ENCODE measurements at places on chromosomes 5 and 9. TPM values are rescaled to one million over a fixed set of nuclear protein-coding genes. Genes with fewer than 3 reads are reported as not detected.

Gene SV2C
- total RNA-seq = 0.03 TPM

Gene ISL1
- not detected for total RNA-seq

Gene PHF24
- total RNA-seq = not detected

Gene AFAP1L1
- total RNA-seq = not detected

- peaks cover 54% of the 10 kb centered on the region for H3K4me1 ChIP-seq
- H3K27ac ChIP-seq = no peak overlapping the region
- peaks cover 45% of the 10 kb centered on the region for H3K36me3 ChIP-seq
Measured at GRCh38 chr5:142119051-142119625, 10.6 kb downstream of the NDFIP1 start.

GRCh38 chr9:81874931-81875330, 53.3 kb upstream of the SPATA31D4 start:
- H3K27ac ChIP-seq = no peak overlapping the region
- no peaks in the 10 kb centered on the region for H3K4me1 ChIP-seq
- no peaks in the 10 kb centered on the region for H3K36me3 ChIP-seq

DNA sequence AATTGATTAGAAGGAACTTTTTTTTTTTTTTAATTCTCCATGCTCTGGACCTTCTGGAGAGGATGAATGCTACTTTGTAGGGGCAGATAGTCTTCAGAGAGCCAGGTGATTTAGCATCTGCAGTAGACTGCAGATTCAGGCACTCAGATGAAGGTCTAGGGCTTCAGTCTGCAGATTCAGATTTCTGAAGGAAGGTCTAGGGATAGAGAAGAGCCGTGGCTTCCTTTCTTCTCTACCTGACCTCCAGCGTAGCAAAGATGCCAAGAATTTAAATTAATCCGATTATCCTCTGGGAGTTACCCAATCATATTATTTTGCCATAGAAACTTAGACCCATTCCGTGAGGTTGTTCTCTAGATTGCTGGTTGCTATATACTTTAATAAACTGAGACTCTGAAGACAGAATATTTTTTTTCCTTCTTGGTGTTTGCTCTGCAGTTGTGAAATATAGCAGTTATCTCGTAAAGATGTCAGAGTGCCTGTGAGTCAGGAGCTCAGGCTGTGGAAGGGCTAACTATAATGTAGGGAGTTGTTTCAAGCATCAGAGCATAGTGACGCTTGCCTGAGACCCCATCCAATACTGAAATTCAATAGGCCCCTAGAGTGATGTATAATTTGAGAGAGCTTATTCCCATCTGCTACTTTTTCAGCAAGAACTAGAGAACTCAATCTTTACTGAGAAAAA, 132.7 kb upstream of the SLC12A2 start:
- H3K4me1 ChIP-seq = no peaks in the 10 kb centered on the region
- no peak overlapping the region for H3K27ac ChIP-seq
- no peaks in the 10 kb centered on the region for H3K27me3 ChIP-seq
- DNase-seq = no peak
- H3K4me3 ChIP-seq = no peak overlapping the region
- no peaks in the 10 kb centered on the region for H3K36me3 ChIP-seq

GRCh38 chr9:90219548-90220118, 423.0 kb downstream of the DIRAS2 start:
- no peak overlapping the region for H3K27ac ChIP-seq
- no peaks in the 10 kb centered on the region for H3K36me3 ChIP-seq
- H3K27me3 ChIP-seq = no peaks in the 10 kb centered on the region
- H3K4me1 ChIP-seq = no peaks in the 10 kb centered on the region
- no peak overlapping the region for H3K4me3 ChIP-seq

- H3K4me3 ChIP-seq = no peak overlapping the region
- no peaks in the 10 kb centered on the region for H3K27me3 ChIP-seq
- DNase-seq = no peak
- H3K27ac ChIP-seq = no peak overlapping the region
Measured at GRCh38 chr9:119257592-119257991, 111.6 kb downstream of the BRINP1 start.

DNA sequence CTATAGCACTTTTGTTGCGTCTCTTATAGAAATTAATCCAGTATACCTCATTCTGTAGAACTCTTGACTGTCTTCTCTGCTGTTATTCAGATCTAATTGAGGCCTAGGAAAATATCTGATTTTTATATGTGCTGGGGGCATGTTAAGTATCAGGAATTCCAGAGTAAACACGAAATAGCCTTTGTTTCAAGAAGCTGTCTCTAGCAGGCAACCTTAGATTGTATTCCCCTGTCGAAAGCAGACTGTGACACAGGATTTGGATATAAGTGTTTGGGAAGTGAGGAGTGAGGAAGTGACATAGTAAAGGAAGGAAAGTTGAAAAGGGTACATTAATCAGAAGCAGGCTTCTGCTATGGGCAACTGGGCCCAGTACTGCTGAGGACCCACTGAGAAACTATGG, 72.1 kb upstream of the RASA1 start:
- no peaks in the 10 kb centered on the region for H3K36me3 ChIP-seq
- no peak overlapping the region for H3K4me3 ChIP-seq
- H3K27me3 ChIP-seq = no peaks in the 10 kb centered on the region
- peaks cover 33% of the 10 kb centered on the region for H3K4me1 ChIP-seq
- DNase-seq = no peak
- H3K27ac ChIP-seq = no peak overlapping the region

DNA sequence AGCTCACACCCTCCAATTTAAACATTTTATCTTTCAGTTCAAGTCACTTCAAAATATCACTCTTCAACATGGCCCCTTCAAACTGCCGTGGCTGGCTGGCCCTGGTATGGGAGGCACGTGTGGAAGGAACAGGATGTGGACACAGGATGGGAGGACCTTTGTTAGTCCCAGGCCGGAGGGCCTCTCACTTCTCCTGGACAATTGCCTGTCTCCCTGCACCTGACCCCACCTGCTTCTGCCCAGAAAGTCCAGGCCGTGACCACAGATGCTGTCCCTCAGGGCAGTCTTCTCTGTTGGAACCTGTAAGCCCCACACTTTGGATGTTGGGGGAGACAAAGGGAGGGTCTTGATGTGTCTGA, 19.4 kb downstream of the AMBP start:
- H3K36me3 ChIP-seq = no peaks in the 10 kb centered on the region
- DNase-seq = no peak
- H3K4me3 ChIP-seq = no peak overlapping the region
- H3K27me3 ChIP-seq = peaks cover 3% of the 10 kb centered on the region

DNA sequence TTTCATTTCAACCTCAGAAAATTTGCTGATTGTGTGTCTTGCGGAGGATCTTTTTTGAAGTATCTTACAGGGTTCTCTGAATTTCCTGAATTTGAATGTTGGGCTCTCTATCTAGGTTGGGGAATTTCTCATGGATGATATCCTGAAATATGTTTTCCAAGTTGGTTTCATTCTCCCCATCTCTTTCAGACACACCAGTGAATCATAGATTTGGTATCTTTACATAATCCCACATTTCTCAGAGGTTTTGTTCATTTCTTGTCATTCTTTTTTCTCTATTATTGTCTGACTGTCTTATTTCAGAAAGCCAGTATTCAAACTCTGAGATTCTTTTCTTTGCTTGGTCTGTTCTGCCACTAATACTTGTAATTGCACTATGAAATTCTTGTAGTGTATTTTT, 456.9 kb downstream of the PRELID2 start:
- no peak overlapping the region for H3K4me3 ChIP-seq
- no peaks in the 10 kb centered on the region for H3K36me3 ChIP-seq
- DNase-seq = no peak
- no peaks in the 10 kb centered on the region for H3K27me3 ChIP-seq

- no peak overlapping the region for H3K27ac ChIP-seq
- H3K36me3 ChIP-seq = no peaks in the 10 kb centered on the region
- peaks cover 49% of the 10 kb centered on the region for H3K27me3 ChIP-seq
- DNase-seq = peak; percentile 24
- peak overlapping the region; percentile 18 for H3K4me3 ChIP-seq
Measured at GRCh38 chr5:1003296-1003937, 5.2 kb upstream of the NKD2 start.

DNA sequence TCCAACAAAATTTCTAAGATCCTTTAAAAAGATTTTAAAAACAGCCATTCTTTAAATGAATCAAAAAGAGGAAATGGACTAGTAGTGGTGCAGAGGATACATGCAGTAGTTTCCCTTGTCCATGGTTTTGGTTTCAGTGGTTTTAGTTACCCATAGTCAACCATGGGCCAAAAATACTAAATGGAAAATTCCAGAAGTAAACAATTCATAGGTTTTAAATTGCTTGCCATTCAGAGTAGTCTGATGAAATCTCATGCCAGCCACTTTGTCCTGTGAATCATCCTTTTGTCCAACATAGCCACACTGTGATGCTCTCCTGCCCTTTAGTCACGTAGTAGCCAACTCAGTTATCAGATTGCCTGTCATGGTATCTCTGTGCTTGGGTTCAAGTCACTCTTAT, 286.1 kb downstream of the ANXA1 start:
- no peak for DNase-seq
- no peak overlapping the region for H3K4me3 ChIP-seq
- H3K36me3 ChIP-seq = no peaks in the 10 kb centered on the region
- H3K27me3 ChIP-seq = no peaks in the 10 kb centered on the region
- no peaks in the 10 kb centered on the region for H3K4me1 ChIP-seq

GRCh38 chr5:168311061-168311566, 19.7 kb downstream of the WWC1 start:
- no peak overlapping the region for H3K27ac ChIP-seq
- H3K36me3 ChIP-seq = no peaks in the 10 kb centered on the region
- H3K4me1 ChIP-seq = no peaks in the 10 kb centered on the region
- H3K4me3 ChIP-seq = no peak overlapping the region

GRCh38 chr9:22529426-22530199, 83.0 kb downstream of the DMRTA1 start:
- H3K4me3 ChIP-seq = no peak overlapping the region
- H3K27me3 ChIP-seq = no peaks in the 10 kb centered on the region
- no peak for DNase-seq

GRCh38 chr5:42026446-42026845, 101.4 kb downstream of the FBXO4 start:
- H3K36me3 ChIP-seq = no peaks in the 10 kb centered on the region
- H3K4me1 ChIP-seq = no peaks in the 10 kb centered on the region
- H3K27ac ChIP-seq = no peak overlapping the region
- peaks cover 10% of the 10 kb centered on the region for H3K27me3 ChIP-seq
- no peak for DNase-seq

DNA sequence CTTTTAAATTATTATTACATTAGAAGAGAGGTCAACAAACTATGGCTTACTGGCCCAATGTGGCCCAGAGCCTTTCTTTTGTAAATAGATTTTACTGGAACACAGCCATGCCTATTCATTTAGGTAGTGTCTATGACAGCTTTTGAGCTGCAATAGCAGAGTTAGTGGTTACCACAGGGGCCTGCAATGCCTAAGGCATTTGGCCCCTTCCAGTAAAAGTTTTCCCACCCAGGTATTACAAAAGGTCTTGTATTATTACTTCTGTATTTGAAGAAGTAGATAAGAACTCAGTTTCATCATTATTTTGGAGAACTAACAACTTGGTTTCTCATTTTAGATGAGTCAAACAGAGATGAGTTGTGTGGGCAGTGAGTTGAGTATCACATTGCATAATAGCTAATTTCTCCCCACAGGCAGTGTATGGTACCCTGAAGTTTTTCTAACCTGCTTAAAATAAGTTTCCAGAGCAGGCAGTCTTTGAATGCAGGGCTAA, 9.5 kb downstream of the MTRR start:
- peaks cover 31% of the 10 kb centered on the region for H3K4me1 ChIP-seq
- no peak for DNase-seq
- H3K4me3 ChIP-seq = no peak overlapping the region

- no peaks in the 10 kb centered on the region for H3K36me3 ChIP-seq
- DNase-seq = no peak
- H3K4me1 ChIP-seq = no peaks in the 10 kb centered on the region
- peaks cover 2% of the 10 kb centered on the region for H3K27me3 ChIP-seq
Measured at GRCh38 chr5:68962757-68963484, 130.9 kb upstream of the SLC30A5 start.

GRCh38 chr5:9582406-9582805, 36.5 kb upstream of the SEMA5A start:
- no peaks in the 10 kb centered on the region for H3K27me3 ChIP-seq
- no peak overlapping the region for H3K4me3 ChIP-seq

- no peak overlapping the region for H3K27ac ChIP-seq
- no peaks in the 10 kb centered on the region for H3K36me3 ChIP-seq
- no peak overlapping the region for H3K4me3 ChIP-seq
Measured at GRCh38 chr9:98998441-98999151, 54.9 kb downstream of the COL15A1 start.

- H3K27ac ChIP-seq = no peak overlapping the region
- peaks cover 20% of the 10 kb centered on the region for H3K27me3 ChIP-seq
- no peaks in the 10 kb centered on the region for H3K4me1 ChIP-seq
- DNase-seq = no peak
- H3K36me3 ChIP-seq = no peaks in the 10 kb centered on the region
- H3K4me3 ChIP-seq = no peak overlapping the region
Measured at GRCh38 chr5:147796556-147797308, 14.2 kb upstream of the JAKMIP2 start.

DNA sequence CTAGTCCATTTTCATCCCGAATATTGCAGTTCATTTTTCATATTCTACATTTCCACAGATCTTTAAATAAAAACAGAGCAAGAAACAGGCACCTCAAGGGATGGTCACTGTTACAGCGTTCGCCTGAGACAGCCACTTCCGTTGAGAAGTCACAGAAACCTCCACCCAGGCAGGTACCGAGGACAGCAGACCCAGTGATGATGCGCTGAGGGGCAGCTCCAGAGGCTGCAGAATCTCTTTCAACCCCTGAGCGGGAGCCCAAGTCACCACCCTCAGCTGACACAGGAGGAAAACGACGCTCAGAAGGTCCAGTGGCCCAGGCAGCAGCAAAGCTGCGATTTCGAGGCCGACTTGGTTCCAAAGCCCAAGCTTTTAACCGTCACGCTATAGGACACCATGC, 32.8 kb downstream of the ABO start:
- DNase-seq = no peak
- H3K4me3 ChIP-seq = no peak overlapping the region
- H3K27ac ChIP-seq = no peak overlapping the region
- peaks cover 7% of the 10 kb centered on the region for H3K4me1 ChIP-seq
- peaks cover 12% of the 10 kb centered on the region for H3K27me3 ChIP-seq

- no peaks in the 10 kb centered on the region for H3K27me3 ChIP-seq
- DNase-seq = no peak
- H3K27ac ChIP-seq = no peak overlapping the region
- H3K4me3 ChIP-seq = no peak overlapping the region
Measured at GRCh38 chr9:123861086-123861755, 68.7 kb downstream of the DENND1A start.

- no peak overlapping the region for H3K4me3 ChIP-seq
- H3K27me3 ChIP-seq = no peaks in the 10 kb centered on the region
- no peaks in the 10 kb centered on the region for H3K36me3 ChIP-seq
Measured at GRCh38 chr9:83313781-83314180, 224.4 kb downstream of the FRMD3 start.

DNA sequence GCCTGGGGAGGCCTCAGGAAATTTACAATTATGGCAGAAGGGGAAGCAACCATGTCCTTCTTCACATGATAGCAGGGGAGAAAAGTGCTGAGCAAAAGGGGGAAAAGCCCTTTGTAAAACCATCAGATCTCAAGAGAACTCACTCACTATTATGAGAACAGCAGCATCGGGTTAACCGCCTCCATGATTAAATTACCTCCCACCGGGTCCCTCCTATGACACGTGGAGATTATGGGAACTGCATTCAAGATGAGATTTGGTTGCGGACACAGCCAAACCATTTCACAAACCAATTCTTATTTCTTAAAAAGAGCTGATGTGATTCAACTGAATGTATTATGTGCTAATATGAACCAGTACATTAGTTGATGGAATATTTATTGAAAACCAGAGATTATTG, 63.9 kb downstream of the PARP8 start:
- peaks cover 31% of the 10 kb centered on the region for H3K4me1 ChIP-seq
- no peak for DNase-seq
- H3K4me3 ChIP-seq = no peak overlapping the region
- no peaks in the 10 kb centered on the region for H3K27me3 ChIP-seq
- peaks cover 38% of the 10 kb centered on the region for H3K36me3 ChIP-seq
- H3K27ac ChIP-seq = no peak overlapping the region
